ENCODE measurements at places on chromosomes 7 and 10.

GRCh38 chr10:61390851-61391250, 62.3 kb downstream of the TMEM26 start:
- no peak for DNase-seq

DNA sequence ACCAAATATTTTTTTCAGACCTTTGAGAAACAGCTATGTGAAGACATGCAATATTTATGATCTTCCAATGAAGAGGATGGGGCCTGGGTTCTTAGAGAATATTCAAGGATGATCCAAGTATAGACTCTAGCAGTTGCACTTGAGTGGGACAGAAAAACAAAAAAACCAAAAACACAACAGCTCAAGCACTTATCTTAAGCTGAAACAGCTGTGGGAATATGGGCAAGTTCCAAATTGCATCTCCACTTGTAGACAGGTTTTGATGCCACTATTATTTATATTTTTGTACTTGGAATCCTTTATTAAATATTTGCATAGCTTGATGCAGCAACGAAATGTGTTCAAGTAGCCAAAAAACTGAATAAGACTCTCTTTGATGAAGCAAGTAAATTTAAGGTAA, 2.2 kb upstream of the PDK4 start:
- DNase-seq = no peak

DNA sequence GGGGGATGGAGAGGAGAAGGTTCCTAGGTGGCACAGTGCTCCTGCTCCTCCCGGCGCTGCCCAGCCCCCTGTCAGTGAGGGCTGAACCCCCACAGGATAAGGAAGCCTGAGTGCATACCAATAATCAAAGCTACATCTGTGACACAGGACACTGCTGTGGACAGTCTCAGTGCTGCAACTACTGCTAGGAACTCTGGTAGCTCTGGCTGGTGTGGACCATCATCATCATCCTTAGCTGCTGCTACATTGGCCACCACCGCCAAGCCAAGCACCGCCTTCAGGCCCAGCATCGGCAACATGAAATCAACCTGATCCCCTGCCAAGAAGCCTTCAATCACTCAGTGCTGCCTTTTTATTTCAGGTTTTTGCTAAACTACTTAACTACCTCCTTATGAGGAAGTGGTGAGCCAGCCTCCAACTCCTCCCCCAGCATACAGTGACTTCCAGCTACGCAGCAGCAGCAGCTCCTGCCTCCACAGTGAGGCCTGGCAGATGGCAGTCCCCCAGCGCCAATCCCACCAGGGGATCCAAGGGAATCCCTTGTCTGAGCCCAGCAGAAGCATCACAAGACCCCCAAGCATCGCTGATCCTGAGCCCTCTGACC, 32.1 kb upstream of the SLC26A4 start:
- DNase-seq = no peak

DNA sequence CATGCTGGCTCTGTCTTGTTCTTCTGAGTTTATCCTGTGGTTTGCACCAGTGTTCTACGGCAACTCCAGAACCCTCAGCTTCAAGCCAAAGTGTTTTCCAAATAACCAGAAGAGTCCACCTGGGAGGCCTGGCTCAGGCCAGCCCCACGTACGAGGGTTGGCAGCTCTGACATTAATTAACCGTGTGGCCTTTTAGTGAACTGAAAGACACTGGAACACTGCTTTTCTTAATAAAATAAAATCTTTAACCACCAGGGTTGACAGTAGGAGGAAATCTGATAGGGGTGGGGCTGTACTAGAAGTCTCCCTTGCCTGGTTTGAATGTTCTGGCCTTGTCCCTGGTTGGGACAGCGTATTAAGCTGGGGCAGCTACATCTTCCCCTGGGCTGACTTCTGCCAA, 64.9 kb downstream of the SYPL1 start:
- no peak for DNase-seq

DNA sequence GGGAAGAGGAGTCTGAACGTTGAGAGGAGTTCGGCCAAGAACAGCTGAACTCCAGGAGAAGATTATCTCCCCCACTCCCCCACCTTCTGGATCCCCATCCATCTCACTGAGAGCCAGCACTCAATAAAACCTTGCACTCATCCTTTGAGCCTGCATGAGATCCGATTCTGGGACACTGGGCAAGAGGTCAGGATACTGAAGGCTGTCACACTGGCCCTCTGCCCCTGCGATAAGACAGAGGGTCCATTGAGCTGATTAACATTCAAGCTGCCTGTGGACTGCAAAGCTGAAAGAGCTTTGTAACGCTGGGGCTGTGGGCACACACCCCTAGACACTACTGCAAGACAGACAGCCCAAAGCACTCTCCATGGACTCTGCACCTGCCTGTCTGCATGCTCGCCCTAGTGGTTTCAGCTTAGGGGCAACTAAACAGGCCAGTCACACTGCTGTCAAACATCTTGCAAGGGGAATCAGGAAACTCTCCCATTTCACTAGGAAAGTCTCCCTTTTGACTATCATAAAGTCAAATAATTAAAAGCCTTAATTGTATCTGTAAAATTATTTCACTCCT, 42.3 kb upstream of the CNTNAP2 start:
- DNase-seq = no peak

DNA sequence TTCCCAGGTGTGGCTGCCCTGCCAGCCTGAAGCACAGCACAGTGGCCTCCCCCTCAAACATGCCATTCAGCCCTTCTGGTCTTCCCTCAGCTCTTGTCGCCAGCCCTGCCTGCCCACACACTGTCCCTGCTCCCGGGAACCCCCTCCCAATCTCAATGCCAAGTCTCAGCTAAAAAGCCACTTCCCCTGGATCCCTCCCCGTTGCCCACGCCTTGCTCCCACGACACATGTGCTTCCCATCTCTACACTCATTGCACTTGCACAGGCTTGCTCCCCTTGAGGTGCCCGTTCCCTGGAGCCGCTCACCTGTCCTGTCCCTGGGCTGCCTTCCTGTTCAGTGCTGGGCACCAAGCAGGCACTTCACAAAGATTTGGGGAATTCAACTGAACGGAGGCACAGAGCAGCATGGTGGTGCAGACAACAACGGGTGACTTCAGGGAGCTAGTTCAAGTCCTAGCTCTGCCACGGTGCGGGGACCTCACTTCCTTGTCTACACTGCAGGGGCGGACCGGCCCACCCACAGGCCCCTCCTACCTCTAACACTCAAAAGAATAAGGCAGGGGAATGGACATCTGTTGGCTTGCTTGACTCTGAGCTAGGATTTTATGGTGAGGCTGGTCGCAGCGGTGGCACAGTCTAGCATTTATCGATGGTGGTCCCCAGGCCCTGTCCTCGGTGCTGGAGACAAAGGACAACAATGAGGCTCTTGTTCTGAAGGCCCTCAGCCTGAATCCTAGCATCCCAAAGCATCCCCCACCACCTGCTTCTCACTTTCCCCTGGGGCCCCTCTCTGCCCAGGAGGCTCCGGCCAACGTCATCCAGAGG, 18.4 kb downstream of the RGS10 start:
- no peak for DNase-seq

Measured in activated naive CD4-positive, alpha-beta T cell treated with Interleukin-2 at 50 U/mL for 16 hours (primary cell).